Endothelial cell of umbilical vein (primary cell): ENCODE measurements at places on chromosomes 7 and 10. TPM values are rescaled to one million over a fixed set of nuclear protein-coding genes. Genes with fewer than 3 reads are reported as not detected.
A peak's percentile ranks its signal among the peaks of the same experiment; 100 is the strongest.

CREB5 gene
- polyA plus RNA-seq = 28.4 and 32.7 TPM in 2 replicates

WDR11 gene
- polyA plus RNA-seq = 63.6 and 75.1 TPM in 2 replicates

SVOPL gene
- polyA plus RNA-seq = not detected in 2 replicates

UCN3 gene
- polyA plus RNA-seq = not detected in 2 replicates

FAM237B gene
- polyA plus RNA-seq = not detected in 2 replicates

WEE2 gene
- not detected in 2 replicates for polyA plus RNA-seq

AZGP1 gene
- polyA plus RNA-seq = not detected in 2 replicates

PNLIPRP1 gene
- polyA plus RNA-seq = not detected in 2 replicates

GRCh38 chr7:126398285-126398684 is 854.5 kb downstream of the GRM8 start:
- no peak for DNase-seq
- no peaks in the 10 kb centered on the region for H3K4me1 ChIP-seq
- H3K4me3 ChIP-seq = no peak overlapping the region
- H3K36me3 ChIP-seq = no peaks in the 10 kb centered on the region
- no peaks in the 10 kb centered on the region for H3K27me3 ChIP-seq

DNA sequence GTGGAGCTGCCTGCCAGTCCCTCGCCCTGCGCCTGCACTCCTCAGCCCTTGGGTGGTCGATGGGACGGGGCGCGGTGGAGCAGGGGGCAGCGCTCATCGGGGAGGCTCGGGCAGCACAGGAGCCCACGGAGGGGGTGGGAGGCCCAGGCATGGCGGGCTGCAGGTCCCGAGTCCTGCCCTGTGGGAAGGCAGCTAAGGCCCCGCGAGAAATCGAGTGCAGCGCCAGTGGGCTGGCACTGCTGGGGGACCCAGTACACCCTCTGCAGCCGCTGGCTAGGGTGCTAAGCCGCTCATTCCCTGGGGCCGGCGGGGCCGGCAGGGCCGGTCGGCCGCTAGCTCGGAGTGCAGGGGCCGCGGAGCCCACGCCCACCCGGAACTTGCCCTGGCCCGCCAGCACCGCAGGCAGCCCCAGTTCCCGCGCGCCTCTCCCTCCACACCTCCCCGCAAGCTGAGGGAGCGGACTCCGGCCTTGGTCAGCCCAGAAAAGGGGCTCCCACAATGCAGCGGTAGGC is 565.9 kb upstream of the NRG3 start:
- DNase-seq = no peak
- no peak overlapping the region for H3K4me3 ChIP-seq
- no peaks in the 10 kb centered on the region for H3K36me3 ChIP-seq
- no peaks in the 10 kb centered on the region for H3K4me1 ChIP-seq
- H3K27me3 ChIP-seq = no peaks in the 10 kb centered on the region

- H3K36me3 ChIP-seq = no peaks in the 10 kb centered on the region
- peaks cover 4% of the 10 kb centered on the region for H3K4me1 ChIP-seq
- no peak for DNase-seq
- H3K27ac ChIP-seq = no peak overlapping the region
- H3K4me3 ChIP-seq = no peak overlapping the region
Measured at GRCh38 chr7:2099048-2099957, 133.4 kb downstream of the MAD1L1 start.

DNA sequence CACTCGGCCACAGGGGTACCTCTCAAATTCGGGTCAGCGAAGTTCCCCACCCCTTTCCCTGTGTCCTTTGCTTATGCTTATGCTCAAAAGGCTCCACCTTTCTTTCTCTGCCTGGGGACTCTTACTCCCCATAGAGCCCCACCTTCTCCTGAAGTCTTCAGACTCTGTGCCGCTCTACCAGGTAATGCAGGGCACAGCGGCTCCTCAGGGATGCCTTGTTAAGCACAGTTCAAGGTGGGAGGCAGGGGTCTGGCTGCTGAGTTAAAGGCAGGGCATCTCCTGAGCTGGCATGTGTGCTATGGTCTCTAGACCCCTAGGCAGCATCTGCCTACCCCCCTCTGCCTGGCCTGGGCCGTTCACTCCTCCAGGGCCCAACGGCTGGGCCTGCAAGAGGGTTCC is 3.0 kb upstream of the CXCL12 start:
- no peaks in the 10 kb centered on the region for H3K4me1 ChIP-seq
- no peak overlapping the region for H3K27ac ChIP-seq
- H3K36me3 ChIP-seq = no peaks in the 10 kb centered on the region
- H3K4me3 ChIP-seq = no peak overlapping the region
- DNase-seq = no peak
- H3K27me3 ChIP-seq = peaks cover 15% of the 10 kb centered on the region

DNA sequence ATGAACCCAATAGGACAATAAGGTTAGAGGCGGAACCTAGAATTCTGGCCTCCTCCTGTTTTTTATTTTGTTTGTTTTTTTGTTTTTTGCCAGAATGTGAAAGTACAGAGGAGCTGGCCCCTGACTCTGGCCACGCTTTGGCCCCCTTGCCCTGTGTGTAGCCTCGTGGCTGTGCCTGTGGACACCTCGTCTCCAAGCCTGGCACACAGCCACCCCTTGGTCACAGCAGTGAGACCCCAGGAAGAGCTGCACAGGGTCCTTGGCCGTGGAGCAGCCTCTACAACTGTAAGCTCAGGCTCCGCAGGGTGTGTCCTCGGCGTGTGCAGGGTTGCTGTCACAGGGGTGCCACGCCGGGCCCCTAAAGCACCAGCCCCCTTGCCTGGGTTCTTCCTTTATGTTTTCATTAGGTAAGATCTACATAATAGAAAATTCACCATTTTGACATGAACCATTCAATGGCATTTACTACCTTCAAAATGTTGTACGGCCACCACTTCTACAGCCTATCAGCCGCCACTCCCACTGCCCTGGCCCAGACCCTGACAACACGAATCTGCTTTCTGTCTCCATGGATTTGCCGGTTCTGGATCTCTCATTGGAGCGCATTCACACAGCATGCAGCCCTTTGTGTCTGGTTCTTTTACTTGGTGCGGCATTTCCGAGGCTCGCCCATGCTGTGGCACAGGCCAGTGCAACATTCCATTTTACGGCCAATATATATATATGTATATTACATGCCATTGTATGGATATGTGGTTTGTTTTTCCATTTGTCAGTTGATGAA is 51.0 kb downstream of the AMZ1 start:
- no peaks in the 10 kb centered on the region for H3K36me3 ChIP-seq
- H3K4me3 ChIP-seq = no peak overlapping the region
- no peaks in the 10 kb centered on the region for H3K27me3 ChIP-seq
- H3K4me1 ChIP-seq = peaks cover 17% of the 10 kb centered on the region
- no peak overlapping the region for H3K27ac ChIP-seq
- no peak for DNase-seq

GRCh38 chr10:124500757-124501156 is 39.1 kb downstream of the LHPP start:
- H3K27me3 ChIP-seq = no peaks in the 10 kb centered on the region
- no peaks in the 10 kb centered on the region for H3K36me3 ChIP-seq
- no peak overlapping the region for H3K4me3 ChIP-seq
- no peak overlapping the region for H3K27ac ChIP-seq
- no peak for DNase-seq

- H3K36me3 ChIP-seq = no peaks in the 10 kb centered on the region
- H3K27ac ChIP-seq = no peak overlapping the region
Measured at GRCh38 chr7:141585592-141586510, 34.6 kb downstream of the AGK start.

GRCh38 chr10:11354823-11355222 is 256.6 kb downstream of the USP6NL start:
- no peak overlapping the region for H3K27ac ChIP-seq
- no peak overlapping the region for H3K4me3 ChIP-seq
- DNase-seq = no peak
- no peaks in the 10 kb centered on the region for H3K4me1 ChIP-seq
- no peaks in the 10 kb centered on the region for H3K36me3 ChIP-seq
- no peaks in the 10 kb centered on the region for H3K27me3 ChIP-seq

GRCh38 chr10:46286991-46287693 is at the start of gene ANTXRL:
Gene ANTXRL, plus strand, starts transcription at chr10:46286997. Its CDS starts 266 bp downstream, at chr10:46287263.
- H3K27ac ChIP-seq = no peak within 1 kb of the TSS
- peaks cover 4% of the 10 kb centered on the region for H3K4me1 ChIP-seq
- peaks cover 7% of the 10 kb centered on the region for H3K27me3 ChIP-seq
- no peak for DNase-seq

- no peak for DNase-seq
- no peak overlapping the region for H3K27ac ChIP-seq
- no peak overlapping the region for H3K4me3 ChIP-seq
- H3K4me1 ChIP-seq = no peaks in the 10 kb centered on the region
- no peaks in the 10 kb centered on the region for H3K27me3 ChIP-seq
Measured at GRCh38 chr7:85950871-85951270, 692.8 kb upstream of the GRM3 start.

DNA sequence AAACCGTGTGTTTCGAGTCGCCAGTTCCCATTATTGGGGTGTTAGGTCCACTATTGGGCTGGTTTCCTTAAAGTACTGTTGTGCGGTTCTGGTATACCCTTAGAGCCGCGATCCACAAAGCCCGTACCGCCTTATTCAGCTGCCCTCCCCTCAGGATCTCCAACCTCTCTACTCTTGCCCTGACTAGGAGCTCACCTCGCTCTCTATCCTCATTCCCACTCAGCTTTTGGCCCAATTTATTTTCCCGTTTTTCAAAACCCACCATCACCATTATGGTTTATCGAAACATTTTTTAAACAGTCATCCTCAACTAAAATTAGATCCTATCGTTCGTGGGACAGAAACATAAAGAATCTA is 461 bp upstream of the ETV1 start:
- DNase-seq = no peak
- peak overlapping the region; percentile 88 for H3K27ac ChIP-seq
- H3K36me3 ChIP-seq = no peaks in the 10 kb centered on the region
- H3K4me1 ChIP-seq = peaks cover 16% of the 10 kb centered on the region

GRCh38 chr10:3876350-3876962 is 91.4 kb upstream of the KLF6 start:
- H3K4me3 ChIP-seq = no peak overlapping the region
- no peaks in the 10 kb centered on the region for H3K27me3 ChIP-seq
- DNase-seq = no peak
- peaks cover 13% of the 10 kb centered on the region for H3K4me1 ChIP-seq
- no peaks in the 10 kb centered on the region for H3K36me3 ChIP-seq

DNA sequence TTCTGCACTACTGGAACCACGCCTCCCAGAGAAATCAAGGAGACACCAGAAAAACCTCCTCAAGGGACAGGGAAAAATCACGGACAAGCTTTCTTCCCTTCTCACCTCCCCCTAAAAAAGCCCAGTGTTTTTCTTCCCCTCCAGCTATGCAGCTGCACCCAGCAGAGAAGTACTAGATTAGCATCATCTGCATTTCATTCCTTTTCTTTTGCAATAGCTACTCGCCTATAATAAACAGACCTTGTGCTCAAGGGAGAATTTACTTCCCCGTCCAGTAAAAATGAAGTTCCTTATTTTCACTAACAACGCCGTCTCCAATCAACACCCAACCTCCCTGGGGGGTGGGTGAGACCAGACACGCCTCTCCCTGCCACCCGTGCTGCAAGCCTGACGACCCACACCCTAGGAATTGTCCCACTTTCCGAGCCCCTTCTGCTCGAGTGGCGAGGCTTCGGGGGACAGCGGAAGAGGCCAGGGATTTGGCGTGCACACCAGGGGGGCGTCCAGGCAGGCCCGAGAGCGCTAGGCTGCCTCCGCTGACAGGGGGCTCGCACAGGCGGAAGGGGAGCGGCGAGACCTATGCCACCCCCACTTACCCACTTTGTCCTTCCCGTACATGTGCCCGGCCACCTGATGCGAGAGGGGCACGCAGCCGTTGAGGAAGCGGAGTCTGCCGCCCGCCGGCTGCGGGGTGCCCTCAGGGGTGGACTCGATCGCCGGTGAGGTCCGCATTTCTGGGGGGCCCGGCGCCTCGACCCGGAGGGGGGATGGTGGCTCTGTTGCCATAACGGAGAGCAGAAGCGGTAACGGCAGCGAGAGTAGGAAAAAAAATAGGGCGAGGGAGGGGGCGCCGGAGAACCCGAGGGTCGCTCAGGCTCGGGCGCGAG is 625 bp downstream of the IPMK start:
- peak overlapping the region; percentile 82 for H3K4me3 ChIP-seq
- no peaks in the 10 kb centered on the region for H3K27me3 ChIP-seq
- H3K4me1 ChIP-seq = peaks cover 37% of the 10 kb centered on the region
- H3K27ac ChIP-seq = peak overlapping the region; percentile 58
- no peaks in the 10 kb centered on the region for H3K36me3 ChIP-seq
- DNase-seq = peak; percentile 69

GRCh38 chr7:82051601-82052000 is 281.8 kb upstream of the HGF start:
- no peak for DNase-seq
- no peaks in the 10 kb centered on the region for H3K36me3 ChIP-seq
- no peak overlapping the region for H3K4me3 ChIP-seq

GRCh38 chr10:566241-566885 is 123.1 kb downstream of the DIP2C start:
- H3K27ac ChIP-seq = no peak overlapping the region
- H3K4me1 ChIP-seq = no peaks in the 10 kb centered on the region
- no peaks in the 10 kb centered on the region for H3K27me3 ChIP-seq
- H3K4me3 ChIP-seq = no peak overlapping the region

DNA sequence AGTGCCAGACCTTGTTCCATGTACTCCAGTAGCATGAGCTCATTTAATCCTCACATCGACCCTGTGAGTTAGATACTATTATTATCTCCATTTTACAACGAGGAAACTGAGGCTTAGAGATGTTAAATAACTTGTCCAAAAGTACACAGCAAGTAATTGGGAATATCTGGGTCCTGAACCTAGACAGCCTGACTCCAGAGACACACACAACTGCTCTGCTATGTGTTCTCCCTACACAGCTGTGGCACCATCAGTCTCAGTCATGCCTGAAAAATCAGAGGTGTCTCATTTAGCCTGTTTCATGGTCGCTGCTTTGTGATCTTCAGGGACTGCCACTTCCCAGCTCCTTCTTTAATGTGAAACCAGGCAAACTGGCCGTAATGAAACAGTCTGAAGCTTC is 56.5 kb downstream of the COL1A2 start:
- no peaks in the 10 kb centered on the region for H3K27me3 ChIP-seq
- H3K4me1 ChIP-seq = peaks cover 3% of the 10 kb centered on the region
- no peaks in the 10 kb centered on the region for H3K36me3 ChIP-seq
- no peak overlapping the region for H3K4me3 ChIP-seq
- H3K27ac ChIP-seq = no peak overlapping the region

DNA sequence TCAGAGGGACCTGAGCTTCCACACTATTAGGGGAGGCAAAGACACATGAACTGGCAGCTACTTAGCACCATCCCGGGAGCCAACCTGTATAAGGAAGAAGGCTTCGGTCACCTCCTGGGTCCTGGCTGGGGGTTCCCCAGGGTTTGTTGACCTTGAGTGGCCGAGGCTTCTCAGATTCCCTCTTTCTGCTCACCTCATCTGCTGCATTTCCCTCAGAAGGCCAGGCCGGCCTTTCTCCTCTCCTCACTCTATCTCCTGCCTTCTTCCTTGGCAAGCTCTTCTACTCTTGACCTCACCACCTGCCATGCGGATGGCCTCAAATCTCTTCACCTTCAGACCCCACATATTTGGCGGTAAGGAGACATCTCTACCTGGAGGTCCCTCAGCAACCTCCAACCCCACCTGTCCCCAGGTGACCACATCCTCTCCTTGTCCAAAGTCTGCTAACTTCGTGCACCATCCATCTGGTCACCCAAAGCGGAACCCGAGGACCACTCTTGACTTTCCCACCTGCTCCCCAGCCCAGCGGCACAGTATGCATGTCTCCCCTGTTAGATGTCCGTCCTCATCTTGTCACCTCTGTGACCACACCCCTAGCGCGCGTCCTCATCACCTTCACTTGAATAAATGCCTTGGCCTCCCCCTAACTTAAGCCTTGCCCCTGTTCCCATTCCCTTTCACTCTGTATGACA is 133.8 kb upstream of the UNC5B start:
- H3K27me3 ChIP-seq = peaks cover 2% of the 10 kb centered on the region
- H3K27ac ChIP-seq = no peak overlapping the region
- H3K4me3 ChIP-seq = no peak overlapping the region
- no peaks in the 10 kb centered on the region for H3K36me3 ChIP-seq

GRCh38 chr10:103990531-103990930 is 23.6 kb downstream of the SLK start:
- H3K4me3 ChIP-seq = no peak overlapping the region
- peak overlapping the region; percentile 7 for H3K27ac ChIP-seq
- H3K36me3 ChIP-seq = no peaks in the 10 kb centered on the region
- DNase-seq = no peak
- no peaks in the 10 kb centered on the region for H3K27me3 ChIP-seq
